ENCODE measurements at places on chromosomes 7 and 10.
A peak's percentile ranks its signal among the peaks of the same experiment; 100 is the strongest.

GRCh38 chr7:135001390-135002165 lies 15.3 kb downstream of the AGBL3 start:
- no peak for DNase-seq

- peak; percentile 3 for DNase-seq
Observed at GRCh38 chr7:110090110-110090820, 1000.7 kb upstream of the LRRN3 start.

GRCh38 chr7:45921699-45922519 lies 837 bp upstream of the IGFBP3 start:
- DNase-seq, result peak; percentile 19

DNA sequence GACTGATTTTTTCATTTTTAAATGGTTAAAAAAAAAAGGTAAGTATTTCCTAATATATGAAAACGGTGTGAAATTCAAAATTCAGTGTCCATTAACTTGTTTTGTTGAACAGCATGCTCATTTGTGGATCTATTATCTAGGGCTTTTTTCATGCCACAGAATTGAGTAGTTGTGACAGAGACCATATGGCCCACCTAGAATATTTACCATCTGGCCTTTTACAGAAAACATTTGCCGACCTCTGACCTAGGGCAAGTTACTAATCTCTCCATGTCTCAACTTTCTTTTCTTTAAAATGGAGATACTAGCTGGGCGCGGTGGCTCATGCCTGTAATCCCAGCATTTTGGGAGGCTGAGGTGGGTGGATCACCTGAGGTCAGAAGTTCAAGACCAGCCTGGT lies 41.3 kb downstream of the GRK5 start:
- DNase-seq, result no peak

DNA sequence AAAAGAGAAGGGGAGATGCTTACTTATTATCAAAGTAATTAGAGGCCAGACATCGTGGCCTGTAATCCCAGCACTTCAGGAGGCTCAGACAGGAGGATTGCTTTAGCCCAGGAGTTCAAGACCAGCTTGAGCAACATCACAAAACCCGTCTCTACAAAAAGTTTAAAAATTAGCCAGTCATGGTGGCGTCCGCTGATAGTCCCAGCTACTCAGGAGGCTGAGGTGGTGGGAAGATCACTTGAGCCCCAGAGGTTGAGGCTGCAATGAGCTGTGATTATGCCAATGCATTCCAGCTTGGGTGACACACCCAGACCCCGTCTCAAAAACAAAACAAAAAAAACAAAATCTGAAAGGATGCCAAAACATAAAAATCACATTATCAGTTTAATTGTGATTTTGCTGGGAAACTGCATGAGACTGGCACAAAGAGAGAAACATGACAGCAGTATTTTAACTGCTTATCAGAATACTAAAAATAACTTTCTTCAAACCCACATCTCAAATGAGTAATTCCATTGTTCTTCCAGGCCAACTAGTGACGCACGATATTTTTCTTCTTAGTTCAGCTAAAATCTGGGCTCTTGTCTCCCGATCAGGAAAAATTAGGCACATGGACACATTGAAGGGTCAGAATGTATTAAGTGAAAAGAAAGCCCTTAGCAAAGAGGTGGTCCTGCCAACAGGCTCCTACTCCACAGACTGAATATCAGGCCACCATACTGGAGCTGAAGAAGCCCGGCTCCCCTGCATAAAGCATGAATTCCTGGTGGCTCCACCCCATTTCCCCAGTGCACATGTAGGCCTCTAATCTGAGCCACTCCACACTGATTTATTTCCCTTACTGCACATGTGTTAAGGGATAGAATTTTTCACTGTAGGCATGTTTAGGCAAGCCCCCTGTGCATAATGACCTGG lies 9.6 kb upstream of the CCM2 start:
- DNase-seq, result no peak

GRCh38 chr7:832167-832967 lies at the start of gene SUN1:
TSS of gene SUN1 (plus strand) at chr7:832476. CDS start at chr7:832525, 49 bp downstream.
- DNase-seq, result peak; percentile 83

- no peak for DNase-seq
Observed at GRCh38 chr7:97012365-97013133, 7.2 kb downstream of the DLX6 start.

DNA sequence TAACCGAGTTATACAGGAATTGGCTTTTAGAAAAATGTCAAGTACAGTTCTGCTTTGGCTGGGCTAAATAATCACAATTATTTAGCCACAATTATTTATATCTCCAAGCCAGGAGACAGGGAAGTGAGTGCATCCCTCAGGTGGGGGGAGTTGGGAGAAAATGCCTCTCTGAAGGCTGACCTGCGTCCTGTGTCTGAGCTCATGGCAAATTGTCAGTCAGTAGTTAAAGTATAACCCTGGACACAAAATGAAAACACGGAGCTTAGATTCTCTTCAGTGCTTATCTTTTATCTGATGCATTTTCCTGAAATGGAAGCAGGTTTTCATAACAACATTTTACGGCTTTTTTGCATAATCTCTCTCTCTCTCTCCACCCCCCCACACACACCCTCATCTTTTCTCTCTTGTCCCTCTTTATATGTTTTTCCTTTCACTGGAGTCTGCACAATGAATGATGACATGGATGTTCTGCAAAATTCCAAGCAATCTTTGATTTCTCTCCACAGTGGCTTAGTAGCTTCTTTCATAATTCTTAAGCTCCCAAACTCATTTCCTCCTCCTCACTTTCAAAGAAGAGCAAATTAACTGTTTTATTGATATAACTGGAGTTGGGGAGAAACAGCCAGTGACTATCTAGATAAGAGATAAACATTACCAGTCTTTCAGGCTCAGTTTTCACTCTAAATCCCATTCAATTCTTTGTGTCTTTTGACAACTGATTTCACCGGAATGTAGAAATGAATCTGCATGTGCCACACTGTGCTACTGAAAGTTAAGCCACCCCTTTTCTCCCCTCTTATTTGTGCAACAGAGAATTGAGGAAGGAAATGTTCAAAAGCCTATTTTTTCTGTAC lies 521.4 kb upstream of the GHITM start:
- no peak for DNase-seq

- no peak for DNase-seq
Observed at GRCh38 chr10:76954838-76955237, 682.8 kb downstream of the KCNMA1 start.

- DNase-seq, result no peak
Observed at GRCh38 chr10:74967911-74968666, 141.7 kb downstream of the KAT6B start.

DNA sequence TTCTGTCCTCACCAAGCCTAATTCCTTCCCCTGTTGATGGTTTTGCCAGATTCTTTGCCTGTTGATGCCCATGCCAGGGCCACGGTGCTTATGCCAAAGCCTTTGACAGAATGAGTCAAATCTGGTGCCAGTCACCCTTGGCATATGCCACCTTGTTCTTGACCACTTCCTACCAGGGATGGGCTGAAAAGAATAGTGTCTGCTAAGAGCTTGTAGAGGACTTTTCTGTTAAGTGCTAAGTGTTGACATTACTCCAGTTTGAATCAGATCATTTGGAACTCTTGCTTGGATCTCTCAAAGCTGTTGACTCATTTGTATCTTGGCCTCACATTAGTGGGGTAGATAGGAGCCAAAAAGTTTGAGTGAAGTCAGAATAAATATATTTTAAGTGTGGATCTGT lies 661.2 kb downstream of the AUTS2 start:
- DNase-seq, result no peak

- DNase-seq, result no peak
Observed at GRCh38 chr10:106652279-106652678, 512.2 kb downstream of the SORCS1 start.

GRCh38 chr10:60943316-60944057 lies 498 bp downstream of the RHOBTB1 start:
- no peak for DNase-seq

- DNase-seq, result no peak
Observed at GRCh38 chr7:139023076-139023475, 12.8 kb downstream of the ZC3HAV1L start.

DNA sequence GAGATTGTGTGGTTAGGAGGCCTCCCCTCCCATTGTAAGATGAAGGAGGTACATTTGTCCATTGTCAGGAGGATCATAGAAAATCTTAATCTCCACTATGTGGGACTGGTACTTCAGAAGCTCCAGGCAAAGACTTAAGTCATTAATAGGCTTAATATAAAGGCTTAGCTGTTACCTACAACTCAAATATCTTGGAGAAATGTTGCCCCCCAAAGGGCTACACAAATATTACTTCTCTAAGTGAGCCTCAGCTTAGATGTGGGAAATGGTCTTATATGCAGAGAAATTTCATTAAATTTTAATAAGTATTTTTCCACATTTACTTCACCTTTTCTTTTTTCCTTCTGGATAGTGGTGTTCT lies 27.2 kb downstream of the TAS2R41 start:
- DNase-seq, result no peak

DNA sequence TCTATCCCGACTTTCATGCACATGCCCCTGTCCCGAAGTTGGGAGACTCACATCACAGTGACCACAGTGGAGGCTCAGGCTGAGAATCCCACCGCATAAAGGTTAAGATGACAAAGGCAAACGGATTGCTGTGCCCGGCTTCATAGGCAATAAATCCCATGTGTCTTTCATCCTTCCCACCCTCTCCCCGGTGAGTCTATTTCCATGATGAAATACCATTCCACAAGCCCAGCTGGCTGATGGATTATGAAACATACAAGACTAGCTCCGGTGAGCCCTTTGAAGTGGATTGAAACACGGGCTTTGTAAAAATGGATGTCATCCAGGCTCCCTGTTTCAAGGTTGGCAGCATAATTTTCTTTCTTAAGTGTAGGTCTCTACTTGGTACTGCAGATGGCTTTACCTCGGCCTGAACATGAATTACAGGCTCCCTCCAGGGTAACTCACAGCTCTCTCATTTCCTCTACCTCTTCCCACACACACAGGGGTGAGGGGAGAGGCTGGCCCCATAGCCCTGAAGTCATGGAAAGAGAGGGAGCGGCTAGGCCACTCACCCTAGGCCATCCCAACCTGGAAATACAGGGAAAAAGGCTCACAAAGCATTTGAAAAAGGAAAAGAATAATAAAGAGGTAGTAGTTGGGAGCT lies 92.0 kb upstream of the CALN1 start:
- no peak for DNase-seq

All from CD4-positive, alpha-beta T cell treated with Interleukin-17A for 4 hours (primary cell).